Vagina (tissue), 2 donors: ENCODE measurements at places on chromosomes 5 and 9. TPM values are rescaled to one million over a fixed set of nuclear protein-coding genes. Genes with fewer than 3 reads are reported as not detected.

The CSF1R gene
- 21.4 TPM for total RNA-seq

DNA sequence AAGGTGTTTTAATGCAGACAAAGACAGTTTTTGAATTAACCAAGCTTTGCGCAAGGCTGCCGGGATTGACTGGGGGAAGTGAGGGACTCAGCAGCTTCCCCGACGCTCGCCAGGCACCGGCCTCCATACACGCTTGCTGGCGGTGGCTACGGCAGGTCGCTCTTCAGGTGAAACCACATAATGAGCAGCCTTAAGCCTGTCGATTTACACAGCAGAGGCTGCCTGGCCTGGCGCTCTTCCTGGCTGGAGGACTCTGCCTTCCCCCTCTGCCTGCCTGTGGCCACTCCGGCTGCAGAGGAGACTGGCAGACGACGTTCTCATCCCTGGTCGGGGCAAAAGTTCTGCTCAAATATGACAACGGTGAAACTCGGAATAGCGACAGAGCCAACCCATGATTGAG lies 9.0 kb upstream of the NOTCH1 start:
- no peak for DNase-seq

The CYLC2 gene
- total RNA-seq, result not detected

GRCh38 chr9:21251190-21251589 lies 11.4 kb upstream of the IFNA14 start:
- no peak for DNase-seq

GRCh38 chr9:130266236-130267098 lies 907 bp downstream of the HMCN2 start:
- peak; percentile 93 for DNase-seq

DNA sequence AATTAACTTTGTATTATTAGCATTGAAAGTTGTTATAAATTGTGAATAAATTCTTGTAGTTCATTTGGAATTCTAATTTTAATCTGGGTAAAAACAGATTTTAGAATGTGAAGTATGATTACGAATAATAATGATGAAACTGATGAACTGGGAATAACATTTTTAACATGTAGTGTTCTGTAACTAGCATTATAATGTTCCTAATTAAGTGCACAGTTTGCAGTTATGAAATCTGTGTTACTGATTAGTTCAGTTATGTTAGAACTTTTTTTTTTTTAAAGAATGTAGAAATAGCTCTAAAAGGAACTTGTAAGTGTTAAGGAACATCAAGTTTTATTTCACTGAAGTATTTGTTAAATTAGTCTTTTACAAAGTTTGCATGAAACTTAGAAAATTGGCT lies 48.9 kb upstream of the EIF4EBP3 start:
- DNase-seq, result no peak

- no peak for DNase-seq
Observed at GRCh38 chr5:72855821-72856220, 39.4 kb downstream of the TNPO1 start.

- DNase-seq, result no peak
Observed at GRCh38 chr5:170590566-170590965, 86.7 kb downstream of the KCNIP1 start.

DNA sequence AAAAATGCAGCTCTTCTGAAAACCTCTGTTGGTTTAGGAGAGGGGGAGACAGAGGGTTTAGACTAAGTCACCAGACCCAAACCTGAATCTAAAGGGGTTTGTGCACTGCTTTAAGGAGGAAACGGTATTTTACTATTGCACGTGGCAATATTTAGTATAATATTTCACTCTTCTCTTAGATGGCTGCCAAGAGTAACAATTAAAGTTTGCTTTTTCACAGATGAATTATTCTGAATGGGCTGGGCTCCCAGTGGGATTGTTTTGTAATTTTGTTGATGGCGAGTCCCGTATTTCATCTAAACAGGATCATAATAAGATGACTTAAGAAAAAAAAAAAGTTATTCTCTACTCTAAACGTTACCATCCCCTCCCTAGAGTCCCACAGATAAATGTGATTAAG lies 245.4 kb downstream of the PCSK5 start:
- no peak for DNase-seq

The MARCHF11 gene
- total RNA-seq, result not detected

DNA sequence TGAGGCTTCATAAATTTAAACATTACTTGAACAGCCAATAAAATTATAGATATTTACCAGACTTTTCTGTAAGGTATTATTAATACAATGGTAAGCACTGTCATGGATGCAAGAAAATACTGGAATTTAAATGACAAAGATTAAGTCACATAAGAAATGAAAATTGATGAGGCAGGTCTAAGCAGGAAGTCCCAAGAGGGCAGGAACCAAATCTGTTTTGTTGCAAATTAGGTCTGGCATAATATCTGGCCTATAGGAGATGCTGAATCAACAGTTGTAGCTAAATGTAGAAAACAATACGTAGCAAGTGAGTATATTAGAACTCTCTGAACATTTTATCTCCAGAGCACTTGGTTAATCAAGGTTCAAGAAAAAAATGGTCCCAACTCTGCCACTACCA lies 142.5 kb downstream of the EBF1 start:
- DNase-seq, result no peak

- no peak for DNase-seq
Observed at GRCh38 chr5:53826504-53826903, 266.1 kb downstream of the NDUFS4 start.

The TSSK1B gene
- total RNA-seq, result 1.2 TPM
